HCT116 (cell line): ENCODE measurements at places on chromosomes 4 and X. TPM values are rescaled to one million over a fixed set of nuclear protein-coding genes. Genes with fewer than 3 reads are reported as not detected.

DNA sequence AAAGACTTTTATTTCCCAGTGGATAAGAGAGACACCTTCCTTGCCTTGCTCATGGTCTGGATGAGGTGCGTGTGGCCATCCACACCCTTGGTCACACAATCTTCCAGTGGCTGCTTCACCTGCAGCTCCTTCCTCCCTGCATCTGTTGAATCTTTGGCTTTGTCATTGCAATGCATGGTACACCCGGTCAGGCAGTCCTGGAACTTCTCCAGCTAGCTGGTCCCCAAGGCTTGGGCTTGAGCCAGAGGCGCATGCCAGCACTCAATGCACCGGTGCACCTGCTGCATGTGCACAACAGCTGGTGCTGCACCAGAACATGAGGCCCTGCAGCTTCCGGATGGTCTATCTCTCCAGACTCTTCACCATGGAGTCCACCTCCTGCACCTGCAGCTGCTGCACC is 31.7 kb downstream of the SCML1 start:
- no peaks in the 10 kb centered on the region for H3K36me3 ChIP-seq
- no peaks in the 10 kb centered on the region for H3K4me1 ChIP-seq
- H3K27me3 ChIP-seq = peaks cover 27% of the 10 kb centered on the region; the same call in 1 of the 2 replicates
- H3K27ac ChIP-seq = no peak overlapping the region

The BTK gene
- 0.37 TPM for total RNA-seq

GRCh38 chrX:68685685-68686084 is 38.2 kb downstream of the STARD8 start:
- no peaks in the 10 kb centered on the region for H3K4me1 ChIP-seq
- no peak for DNase-seq
- H3K4me3 ChIP-seq = no peak overlapping the region
- H3K36me3 ChIP-seq = no peaks in the 10 kb centered on the region

- H3K27ac ChIP-seq = no peak overlapping the region
- H3K27me3 ChIP-seq = no peaks in the 10 kb centered on the region
- no peak overlapping the region for H3K4me3 ChIP-seq
- DNase-seq = no peak
These were observed 95.5 kb upstream of the KLHL13 start for GRCh38 chrX:118211891-118212816.

DNA sequence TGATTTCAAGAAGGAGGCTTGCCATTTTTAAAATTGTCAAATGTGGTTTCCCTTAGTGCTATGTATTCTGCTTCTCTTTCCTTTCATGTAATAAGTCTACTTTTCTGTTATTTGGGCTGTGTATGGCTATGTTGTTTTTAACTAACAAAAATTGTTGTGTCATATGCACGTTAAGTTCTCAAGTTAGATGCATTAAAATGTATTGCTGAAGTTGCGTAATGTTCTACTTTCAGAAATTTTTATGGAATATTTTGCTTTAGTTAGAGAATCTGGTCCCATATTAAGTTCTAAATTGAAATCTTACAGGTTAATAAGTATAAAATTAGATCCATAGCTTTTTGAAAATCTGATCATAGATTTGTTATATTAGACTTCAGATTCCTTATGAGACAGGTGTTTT is 133.2 kb downstream of the TLL1 start:
- DNase-seq = no peak
- no peaks in the 10 kb centered on the region for H3K4me1 ChIP-seq
- no peaks in the 10 kb centered on the region for H3K27me3 ChIP-seq
- no peak overlapping the region for H3K27ac ChIP-seq
- no peaks in the 10 kb centered on the region for H3K36me3 ChIP-seq

The SULT1E1 gene
- total RNA-seq = not detected

GRCh38 chr4:188387179-188387791 is 248.0 kb downstream of the TRIML1 start:
- no peak overlapping the region for H3K27ac ChIP-seq
- H3K4me1 ChIP-seq = peaks cover 6% of the 10 kb centered on the region; the same call in 1 of the 2 replicates
- no peak for DNase-seq
- H3K36me3 ChIP-seq = no peaks in the 10 kb centered on the region
- no peaks in the 10 kb centered on the region for H3K27me3 ChIP-seq
- no peak overlapping the region for H3K4me3 ChIP-seq
